ENCODE measurements at places on chromosomes 2 and 18. TPM values are rescaled to one million over a fixed set of nuclear protein-coding genes. Genes with fewer than 3 reads are reported as not detected.
A peak's percentile ranks its signal among the peaks of the same experiment; 100 is the strongest.

DNA sequence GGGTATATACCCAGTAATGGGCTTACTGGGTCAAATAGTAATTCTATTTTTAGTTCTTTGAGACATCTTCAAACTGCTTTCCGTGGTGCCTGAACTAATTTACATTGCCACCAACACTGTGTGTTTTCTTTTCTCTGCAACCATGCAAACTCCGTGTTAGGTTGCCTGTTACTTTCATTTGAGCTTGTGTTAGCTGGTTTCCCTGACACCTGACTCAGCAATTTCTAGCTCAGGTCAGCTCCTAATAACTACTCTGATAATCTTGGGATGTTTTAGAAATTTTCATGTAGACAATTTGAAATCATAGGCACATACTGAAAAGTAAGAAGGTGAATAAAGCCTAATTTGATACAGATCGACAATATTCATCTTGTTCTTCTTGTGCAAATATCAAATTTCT lies 132.3 kb downstream of the ADCYAP1 start:
- DNase-seq, result no peak
- no peaks in the 10 kb centered on the region for H3K4me1 ChIP-seq

DNA sequence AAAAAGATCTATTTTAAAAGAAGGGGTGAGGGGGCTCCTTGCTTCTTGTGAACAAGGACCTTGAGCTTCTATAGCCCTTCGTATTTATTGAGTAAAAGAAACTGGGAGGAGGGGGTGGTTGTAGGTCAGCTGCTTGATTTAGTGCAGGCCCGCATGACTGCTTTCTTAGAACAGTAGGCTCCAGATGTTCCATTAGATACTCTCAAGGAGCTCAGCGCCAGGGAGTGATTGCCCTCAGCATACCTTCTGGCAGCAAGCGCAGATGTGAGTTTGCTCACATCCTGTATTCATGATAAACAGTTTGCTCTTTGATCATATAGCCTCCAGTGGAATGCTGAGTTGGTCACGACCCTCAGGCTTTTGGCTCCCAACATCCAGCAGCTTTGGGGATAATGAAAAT lies 108.9 kb upstream of the XPO1 start:
- no peak overlapping the region for H3K4me3 ChIP-seq

Gene CERKL
- total RNA-seq, result not detected

DNA sequence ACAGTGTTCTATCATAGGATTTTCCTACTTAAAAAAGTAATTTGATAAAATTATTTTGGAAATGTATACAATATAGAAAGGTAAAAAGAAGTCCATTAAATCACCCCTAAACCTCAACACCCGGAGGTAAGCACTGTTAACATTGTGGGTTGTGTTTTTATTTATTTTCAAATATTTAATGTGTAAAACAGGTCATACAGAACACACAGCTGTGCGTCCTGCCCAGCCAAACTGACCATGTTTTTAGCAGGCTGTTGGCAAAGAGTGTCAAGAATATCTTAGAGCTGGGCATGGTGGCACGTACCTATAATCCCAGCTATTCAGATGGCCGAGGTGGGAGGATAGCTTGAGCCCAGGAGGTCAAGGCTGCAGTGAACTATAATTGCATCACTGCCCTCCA lies 78.8 kb upstream of the ZNF532 start:
- DNase-seq, result no peak
- peak overlapping the region; percentile 94 for H3K27ac ChIP-seq
- no peak overlapping the region for H3K4me3 ChIP-seq
- no peaks in the 10 kb centered on the region for H3K36me3 ChIP-seq
- no peaks in the 10 kb centered on the region for H3K27me3 ChIP-seq

GRCh38 chr2:98550165-98550564 lies 58.1 kb downstream of the COA5 start:
- peaks cover 36% of the 10 kb centered on the region for H3K36me3 ChIP-seq
- no peak for DNase-seq
- H3K27ac ChIP-seq, result no peak overlapping the region

DNA sequence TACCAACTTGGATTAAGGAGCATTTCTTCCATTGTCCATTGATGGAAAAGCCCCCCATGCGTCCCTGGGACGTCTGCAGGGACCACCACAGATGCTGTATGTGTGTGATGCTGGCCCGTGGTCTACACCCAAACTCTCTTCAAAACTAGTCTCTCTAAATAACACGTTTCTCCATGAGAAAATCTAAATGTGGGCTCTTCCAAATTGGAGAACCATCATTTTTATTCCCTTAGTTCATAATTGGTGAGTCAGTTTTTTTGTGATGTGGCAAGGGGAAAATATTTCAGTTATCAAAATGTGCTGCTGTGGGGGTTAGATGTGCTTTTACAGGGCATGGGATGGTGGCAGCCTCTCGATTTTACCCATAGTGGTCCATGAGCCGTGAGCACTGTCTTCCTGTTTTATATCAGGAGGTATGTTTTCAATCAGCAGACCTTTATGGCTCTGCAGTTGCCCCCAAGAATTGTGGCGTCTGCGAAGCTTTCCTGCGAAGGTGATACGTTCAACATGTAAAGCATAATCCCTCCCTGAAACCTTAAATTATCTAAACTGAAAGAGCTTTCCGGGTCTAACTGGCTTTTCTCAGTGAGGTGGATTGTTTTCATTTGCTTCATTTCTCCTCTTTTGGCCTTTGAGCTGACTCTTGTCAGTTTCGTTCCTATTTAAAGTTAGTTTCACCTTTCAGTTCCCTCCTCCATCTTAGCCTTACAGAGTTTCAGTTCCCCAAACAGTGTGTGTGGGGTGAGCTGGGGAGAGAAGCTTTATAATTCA lies 78.4 kb downstream of the SETBP1 start:
- peaks cover 24% of the 10 kb centered on the region for H3K4me1 ChIP-seq
- H3K27me3 ChIP-seq, result no peaks in the 10 kb centered on the region
- H3K4me3 ChIP-seq, result peak overlapping the region; percentile 32
- no peak overlapping the region for H3K27ac ChIP-seq
- DNase-seq, result no peak

Gene ERFE
- 1.3 TPM for total RNA-seq

GRCh38 chr2:1590596-1591460 lies 153.5 kb downstream of the PXDN start:
- H3K4me3 ChIP-seq, result no peak overlapping the region
- no peaks in the 10 kb centered on the region for H3K27me3 ChIP-seq
- no peak overlapping the region for H3K27ac ChIP-seq

DNA sequence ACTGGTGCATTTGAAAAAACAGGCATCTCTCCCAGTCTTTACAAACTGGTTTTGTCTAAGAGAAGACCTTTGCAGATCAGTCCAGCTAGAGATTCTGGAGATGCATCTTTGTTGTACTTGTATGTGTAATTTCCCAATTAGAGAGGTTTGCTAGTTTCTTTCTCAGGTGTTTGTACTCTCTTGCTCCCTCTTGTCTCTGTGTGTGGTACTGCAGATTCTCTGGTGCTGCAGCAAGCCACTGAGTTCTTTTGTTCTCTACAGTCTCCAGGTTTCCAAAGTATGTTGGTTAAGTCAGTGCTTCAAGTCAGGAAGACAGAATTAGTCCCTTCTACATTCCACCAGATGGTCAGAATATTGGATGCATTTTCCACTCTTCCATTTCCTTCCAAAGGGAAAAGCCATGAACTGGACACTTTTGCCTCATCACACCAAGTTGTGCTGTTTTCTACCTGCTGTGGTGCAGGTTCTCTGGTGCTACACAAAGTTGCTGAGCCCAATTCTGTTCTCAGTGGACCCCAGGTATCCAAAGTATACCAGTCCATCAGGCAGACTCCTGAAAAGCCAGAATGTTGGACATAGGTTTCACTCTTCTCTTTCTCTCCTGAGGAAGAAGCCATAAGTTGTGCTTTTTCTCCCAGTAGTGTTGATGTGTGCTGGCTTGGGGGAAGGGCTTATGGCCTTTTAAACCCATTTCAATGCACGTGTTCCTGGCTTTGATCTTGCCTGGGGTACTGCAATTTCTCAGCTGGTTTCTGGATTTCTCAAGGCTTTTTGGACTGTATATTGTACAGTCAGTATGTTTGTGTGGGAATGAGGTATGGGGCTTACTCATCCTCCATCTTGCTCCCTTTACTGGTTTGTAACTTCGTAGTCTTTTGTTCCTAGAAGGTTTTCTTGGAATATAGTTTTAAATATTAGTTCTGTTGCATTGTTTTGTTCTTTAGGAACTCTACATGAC lies 29.8 kb downstream of the EPC2 start:
- H3K4me3 ChIP-seq, result no peak overlapping the region
- H3K27me3 ChIP-seq, result no peaks in the 10 kb centered on the region
- no peaks in the 10 kb centered on the region for H3K36me3 ChIP-seq
- DNase-seq, result no peak
- peaks cover 33% of the 10 kb centered on the region for H3K4me1 ChIP-seq
- no peak overlapping the region for H3K27ac ChIP-seq

GRCh38 chr2:101763496-101764333 lies 66.2 kb downstream of the MAP4K4 start:
- no peak for DNase-seq
- no peaks in the 10 kb centered on the region for H3K27me3 ChIP-seq
- peaks cover 61% of the 10 kb centered on the region for H3K4me1 ChIP-seq
- no peaks in the 10 kb centered on the region for H3K36me3 ChIP-seq
- H3K27ac ChIP-seq, result peak overlapping the region; percentile 49

- no peak for DNase-seq
- no peaks in the 10 kb centered on the region for H3K36me3 ChIP-seq
- H3K27me3 ChIP-seq, result no peaks in the 10 kb centered on the region
- no peak overlapping the region for H3K27ac ChIP-seq
Measured at GRCh38 chr2:173359231-173359630, 4.6 kb downstream of the CDCA7 start.

DNA sequence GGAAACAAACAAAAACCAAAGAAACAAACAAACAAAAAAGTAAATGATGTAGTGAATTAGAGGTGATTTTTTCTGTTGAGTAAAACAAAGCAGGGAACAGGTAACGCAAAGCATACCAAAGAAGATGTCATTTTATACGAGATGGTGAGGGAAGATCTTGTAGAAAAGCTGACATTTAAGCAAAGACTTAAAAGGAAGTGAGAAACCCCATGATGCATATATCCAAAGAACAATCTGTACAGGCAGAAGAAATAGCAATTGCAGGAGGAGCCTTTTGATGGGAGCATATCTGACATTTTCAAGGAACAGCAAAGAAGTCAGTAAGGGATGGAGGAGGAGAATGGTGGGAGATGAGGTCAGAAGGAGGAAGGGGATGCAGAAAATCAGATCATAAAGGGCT lies 63.0 kb downstream of the KIDINS220 start:
- H3K27me3 ChIP-seq, result no peaks in the 10 kb centered on the region
- H3K36me3 ChIP-seq, result peaks cover 42% of the 10 kb centered on the region
- H3K4me3 ChIP-seq, result no peak overlapping the region
- DNase-seq, result no peak

- H3K27me3 ChIP-seq, result no peaks in the 10 kb centered on the region
- H3K4me3 ChIP-seq, result no peak overlapping the region
- DNase-seq, result no peak
- peak overlapping the region; percentile 43 for H3K27ac ChIP-seq
- peaks cover 17% of the 10 kb centered on the region for H3K36me3 ChIP-seq
Measured at GRCh38 chr2:230441227-230441897, 25.4 kb downstream of the SP100 start.

DNA sequence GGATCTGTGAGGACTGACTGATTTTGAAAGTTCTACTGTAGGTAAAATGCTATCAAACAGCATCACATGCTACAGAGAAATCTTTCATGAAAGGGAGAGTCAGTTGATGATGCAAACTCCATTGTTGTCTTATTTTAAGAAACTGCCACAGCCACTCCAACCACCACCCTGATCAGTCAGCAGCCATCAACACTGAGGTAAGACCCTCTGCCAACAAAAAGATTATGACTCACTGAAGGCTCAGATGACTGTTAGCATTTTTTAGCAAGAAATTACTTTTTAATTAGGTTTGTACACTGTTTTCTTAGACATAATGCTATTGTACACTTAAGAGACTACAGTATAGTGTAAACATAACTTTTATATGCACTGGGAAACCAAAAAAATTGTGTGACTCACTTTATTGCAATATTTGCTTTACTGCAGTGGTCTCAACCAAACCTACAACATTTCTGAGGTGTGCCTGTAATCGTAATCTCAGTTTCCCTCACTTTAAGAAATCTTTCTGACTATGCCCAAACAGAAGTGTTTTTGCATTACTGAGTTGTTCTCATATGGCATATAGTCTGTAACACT lies 42.8 kb downstream of the METTL8 start:
- H3K27me3 ChIP-seq, result no peaks in the 10 kb centered on the region
- H3K4me3 ChIP-seq, result no peak overlapping the region
- no peak for DNase-seq
- H3K36me3 ChIP-seq, result no peaks in the 10 kb centered on the region
- no peak overlapping the region for H3K27ac ChIP-seq

- DNase-seq, result no peak
- H3K27me3 ChIP-seq, result no peaks in the 10 kb centered on the region
- peaks cover 9% of the 10 kb centered on the region for H3K4me1 ChIP-seq
- no peak overlapping the region for H3K27ac ChIP-seq
- H3K4me3 ChIP-seq, result no peak overlapping the region
- no peaks in the 10 kb centered on the region for H3K36me3 ChIP-seq
Measured at GRCh38 chr2:95351598-95351915, 51.0 kb upstream of the FAHD2A start.

Measured in thoracic aorta (tissue), 2 donors.